ENCODE measurements at places on chromosomes 5 and 9.

DNA sequence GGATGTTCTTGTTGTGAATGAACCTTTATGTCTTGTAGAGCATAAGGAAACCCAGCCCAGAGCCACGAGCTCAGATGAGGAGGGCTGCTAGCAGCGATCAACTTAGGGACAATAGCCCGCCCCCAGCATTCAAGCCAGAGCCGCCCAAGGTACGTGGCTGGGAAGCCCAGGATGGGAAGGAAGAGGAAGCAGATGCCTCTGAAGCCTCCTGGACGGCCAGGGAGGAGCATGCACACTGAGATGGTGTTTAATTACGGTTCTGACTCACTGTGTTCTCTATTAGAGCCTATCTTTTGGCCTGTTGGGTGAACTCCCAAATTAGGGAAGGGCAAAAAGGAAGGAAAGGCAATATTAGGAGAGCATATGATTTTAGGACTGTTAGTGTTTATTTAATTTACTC lies 75.3 kb downstream of the TJP2 start:
- no peak for DNase-seq

- no peak for DNase-seq
Observed at GRCh38 chr9:111263116-111263515, 66.9 kb downstream of the OR2K2 start.

- DNase-seq = no peak
Observed at GRCh38 chr9:127493592-127494303, 42.4 kb downstream of the LRSAM1 start.

DNA sequence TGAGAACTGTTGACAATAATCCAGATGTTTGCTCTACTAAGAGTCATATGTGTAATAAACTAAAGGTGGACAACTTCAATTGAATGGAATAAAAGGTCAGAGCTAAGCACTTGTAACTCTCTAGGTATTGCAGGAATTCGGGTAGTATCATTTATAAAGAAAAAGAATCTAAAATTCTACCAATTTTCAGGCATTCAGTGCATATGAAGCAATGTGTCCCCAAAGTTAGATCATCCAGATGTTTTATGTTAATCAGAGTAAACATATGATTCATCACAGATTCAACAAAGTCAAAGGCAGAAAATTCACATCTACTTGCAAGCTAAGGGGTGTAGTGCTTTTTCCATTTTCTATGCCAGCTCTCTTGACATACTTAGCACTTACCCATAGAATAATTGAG lies 477.1 kb downstream of the PDE4D start:
- DNase-seq = no peak

DNA sequence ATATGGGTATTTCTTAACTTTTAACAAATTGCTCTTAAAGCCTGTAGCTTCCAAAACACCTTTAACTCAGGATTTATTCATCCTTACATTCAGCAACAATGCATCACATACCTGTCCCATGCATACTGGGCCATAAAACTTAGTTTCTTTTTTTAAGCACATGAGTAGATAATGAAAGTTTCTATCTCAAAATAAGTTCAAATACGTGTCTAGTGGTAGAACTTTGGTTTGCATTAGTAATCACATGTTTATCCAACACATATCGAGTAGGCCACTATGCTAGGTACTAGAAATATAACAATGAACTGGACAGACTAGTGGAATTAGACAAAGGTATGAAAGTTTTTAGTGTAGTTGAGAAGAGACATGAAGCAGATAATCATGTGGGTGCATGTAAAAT lies 99.6 kb downstream of the DOCK2 start:
- DNase-seq = no peak

GRCh38 chr9:21326526-21327139 lies 8.6 kb downstream of the KLHL9 start:
- DNase-seq = no peak

GRCh38 chr9:87497604-87498045 lies at the start of gene DAPK1:
Gene DAPK1 (plus strand): TSS chr9:87497867. CDS start chr9:87499078, 1,211 bp downstream.
- no peak for DNase-seq

DNA sequence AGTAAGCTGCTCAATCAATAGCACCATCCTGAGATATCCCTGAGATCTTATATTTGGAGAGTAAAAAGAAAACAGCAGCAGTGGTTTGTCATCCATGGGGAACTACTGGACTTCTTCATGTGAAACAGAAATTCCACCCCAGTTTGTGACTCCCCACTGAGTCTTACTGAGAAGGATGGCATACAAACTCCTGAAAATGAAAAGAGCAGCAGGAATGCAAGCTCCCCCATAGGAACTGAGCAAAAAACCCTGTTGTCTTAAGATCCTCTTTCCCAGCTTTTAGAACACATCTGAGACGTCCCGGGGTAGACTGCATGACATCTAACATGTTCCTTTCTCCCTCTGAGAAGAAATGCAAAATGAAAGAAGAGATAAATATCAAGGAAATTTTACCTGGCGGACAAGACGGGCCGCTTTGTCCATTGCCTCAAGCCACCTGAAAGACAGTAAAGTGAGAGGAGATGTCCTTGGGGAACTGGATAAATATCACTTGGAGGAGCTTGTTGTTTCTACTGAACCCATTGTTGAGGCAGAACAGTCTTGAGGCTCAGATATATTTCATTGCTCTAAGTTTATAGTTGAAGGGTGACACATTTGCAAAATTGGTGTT lies 117.1 kb downstream of the NUDT12 start:
- DNase-seq = no peak

GRCh38 chr5:9898319-9898718 lies 268.2 kb upstream of the TAS2R1 start:
- DNase-seq = no peak

GRCh38 chr9:128124873-128125579 lies 2.5 kb downstream of the PTGES2 start:
- DNase-seq = no peak

DNA sequence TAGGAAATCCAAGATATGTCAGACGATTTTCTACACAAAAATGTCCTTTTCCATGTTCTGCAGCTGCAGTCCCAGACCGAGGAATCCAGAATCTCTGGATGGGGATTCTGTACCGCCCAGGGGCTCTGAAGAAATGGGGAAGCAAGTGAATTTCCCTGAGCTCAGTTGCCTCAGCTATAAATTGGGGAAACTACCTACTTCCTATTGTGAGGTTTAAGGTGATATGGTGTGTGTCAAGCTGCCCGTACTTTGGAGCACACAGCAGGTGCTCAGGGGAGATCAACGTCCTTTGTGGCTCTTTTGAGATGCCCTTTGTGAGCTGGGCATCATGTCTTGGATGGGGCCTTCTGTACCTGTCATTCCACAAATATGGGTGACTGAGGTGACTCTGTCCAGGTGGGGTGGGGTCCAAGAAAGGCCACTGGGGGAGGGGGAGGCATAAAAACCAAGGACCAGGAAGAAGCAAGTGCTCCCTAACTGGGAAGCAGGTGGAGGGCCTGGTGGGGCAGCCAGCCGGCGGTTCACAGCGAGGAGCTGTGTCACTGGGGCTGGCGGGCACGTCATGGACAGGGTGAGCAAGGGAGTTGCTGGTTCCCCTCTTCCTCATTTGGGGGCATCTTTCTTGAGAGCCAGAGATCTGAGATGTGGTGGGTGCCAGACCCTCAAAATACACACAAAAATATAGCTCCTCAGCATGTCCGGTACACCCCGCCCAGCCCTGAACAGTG lies 116.0 kb downstream of the CRB2 start:
- DNase-seq = no peak

GRCh38 chr5:112005623-112005930 lies 248.6 kb upstream of the NREP start:
- no peak for DNase-seq

DNA sequence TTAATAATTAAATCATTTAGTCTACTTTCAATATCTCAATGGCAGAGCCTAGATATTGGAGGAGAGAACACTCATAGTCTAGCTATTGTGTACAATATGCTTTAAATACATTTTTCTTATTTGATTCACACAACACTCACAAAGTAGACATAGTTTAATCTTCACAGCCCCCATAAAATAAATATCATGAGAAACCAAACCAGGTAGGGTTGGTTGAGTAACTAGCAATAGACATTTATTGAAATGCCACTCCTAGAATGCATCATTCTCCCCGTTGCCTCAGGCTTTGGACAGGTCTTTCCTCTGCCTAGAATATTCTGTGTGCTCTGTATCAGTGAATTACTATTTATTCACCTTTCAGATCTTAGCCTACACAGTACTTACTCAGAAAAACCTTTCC lies 141.9 kb downstream of the CEMIP2 start:
- DNase-seq = no peak

GRCh38 chr9:91174772-91175171 lies 186.9 kb downstream of the AUH start:
- DNase-seq = no peak

DNA sequence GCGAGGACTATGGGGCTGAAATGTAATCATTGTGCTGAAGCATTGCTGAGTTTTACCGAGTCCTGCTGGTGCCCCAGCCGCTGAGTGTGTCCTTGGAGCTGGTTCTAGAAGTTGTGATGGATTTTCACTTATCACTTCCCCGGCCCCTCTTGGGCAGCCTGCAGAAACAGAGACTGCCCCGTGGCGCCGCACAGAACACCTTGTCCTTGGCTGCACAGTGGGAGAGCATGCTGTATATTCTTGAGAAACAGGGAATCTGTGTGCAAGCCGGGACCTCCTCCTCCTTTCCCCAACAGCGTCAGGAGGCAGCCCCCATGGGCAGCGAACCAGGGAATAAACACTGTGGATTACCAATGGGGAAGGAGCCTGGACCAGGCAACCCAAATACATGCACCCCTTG lies 90.6 kb upstream of the RUFY1 start:
- DNase-seq = no peak

DNA sequence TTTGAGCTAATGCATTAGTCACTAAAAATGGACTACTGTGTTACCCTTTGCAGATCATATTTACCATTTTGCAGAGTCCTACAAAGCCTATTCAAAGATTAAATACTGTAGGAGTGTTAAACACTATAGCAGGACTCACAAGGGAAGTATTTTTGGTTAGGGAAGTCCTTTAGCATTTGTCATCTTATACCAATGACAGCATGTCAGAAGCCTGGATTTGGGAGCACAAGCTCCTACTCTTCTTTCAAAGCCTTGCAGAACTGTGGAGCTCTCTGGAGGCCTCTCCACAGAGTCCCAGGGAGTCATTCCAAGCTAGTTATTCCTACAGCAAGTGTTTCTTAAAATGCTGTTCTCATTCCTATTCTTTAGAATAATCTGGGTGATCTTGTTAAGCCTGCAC lies 288.8 kb downstream of the PIK3R1 start:
- DNase-seq = no peak

- no peak for DNase-seq
Observed at GRCh38 chr5:173742432-173742816, 126.0 kb upstream of the BOD1 start.

DNA sequence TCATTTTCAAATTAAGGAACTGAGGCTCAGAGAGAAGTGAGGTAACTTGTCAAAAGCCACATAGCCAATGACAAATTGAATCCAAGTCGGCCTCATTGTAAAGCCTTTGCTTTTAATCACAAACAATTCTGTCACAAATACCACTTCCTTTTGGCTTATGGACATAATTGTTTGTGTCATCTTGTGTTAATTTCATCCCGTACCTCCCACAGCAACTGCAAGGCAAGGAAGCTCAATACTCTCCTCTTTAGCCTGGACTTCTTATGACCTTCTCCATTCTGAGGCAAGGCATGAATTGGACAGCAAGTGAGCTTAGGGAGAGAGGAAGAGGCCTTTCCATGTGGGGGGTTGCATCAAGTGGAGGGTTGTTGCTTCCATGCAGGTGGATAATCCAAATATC lies 62.2 kb upstream of the SLC2A8 start:
- DNase-seq = no peak

GRCh38 chr5:33720176-33720575 lies 171.6 kb downstream of the ADAMTS12 start:
- DNase-seq = no peak

DNA sequence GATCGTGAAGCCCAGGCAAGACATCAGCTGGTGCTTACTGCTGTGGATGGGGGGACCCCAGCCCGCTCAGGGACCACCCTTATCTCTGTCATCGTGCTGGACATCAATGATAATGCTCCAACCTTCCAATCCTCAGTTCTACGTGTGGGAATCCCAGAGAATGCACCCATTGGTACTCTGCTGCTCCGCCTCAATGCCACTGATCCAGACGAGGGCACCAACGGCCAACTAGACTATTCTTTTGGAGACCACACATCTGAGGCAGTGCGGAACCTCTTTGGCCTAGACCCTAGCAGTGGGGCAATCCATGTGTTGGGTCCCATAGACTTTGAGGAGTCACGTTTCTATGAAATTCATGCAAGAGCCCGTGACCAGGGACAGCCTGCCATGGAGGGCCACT lies 960 bp downstream of the PCDHGC5 start:
- DNase-seq = no peak

GRCh38 chr9:133960568-133961129 lies 31.5 kb downstream of the VAV2 start:
- no peak for DNase-seq

GRCh38 chr5:83548581-83548980 lies 77.0 kb downstream of the VCAN start:
- no peak for DNase-seq

DNA sequence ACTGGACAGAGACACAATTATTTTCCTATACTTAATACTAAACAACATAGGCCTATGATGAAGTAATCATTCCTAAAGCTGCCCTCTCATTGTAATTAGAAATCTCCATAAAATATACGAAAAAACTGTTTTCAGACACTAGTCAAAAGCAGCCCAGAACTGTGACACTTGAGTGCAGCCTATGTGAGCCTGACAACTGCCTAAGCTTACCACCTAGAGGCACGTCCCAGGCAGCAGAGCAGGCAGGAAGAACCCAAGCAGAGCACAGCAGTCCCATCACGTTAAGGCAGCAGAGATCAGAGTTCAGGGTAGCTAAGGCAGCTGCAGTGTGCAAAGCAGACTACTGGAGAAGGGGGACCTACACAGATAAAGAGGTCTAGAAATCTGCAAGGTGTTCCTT lies 46.4 kb downstream of the GOLPH3 start:
- no peak for DNase-seq

DNA sequence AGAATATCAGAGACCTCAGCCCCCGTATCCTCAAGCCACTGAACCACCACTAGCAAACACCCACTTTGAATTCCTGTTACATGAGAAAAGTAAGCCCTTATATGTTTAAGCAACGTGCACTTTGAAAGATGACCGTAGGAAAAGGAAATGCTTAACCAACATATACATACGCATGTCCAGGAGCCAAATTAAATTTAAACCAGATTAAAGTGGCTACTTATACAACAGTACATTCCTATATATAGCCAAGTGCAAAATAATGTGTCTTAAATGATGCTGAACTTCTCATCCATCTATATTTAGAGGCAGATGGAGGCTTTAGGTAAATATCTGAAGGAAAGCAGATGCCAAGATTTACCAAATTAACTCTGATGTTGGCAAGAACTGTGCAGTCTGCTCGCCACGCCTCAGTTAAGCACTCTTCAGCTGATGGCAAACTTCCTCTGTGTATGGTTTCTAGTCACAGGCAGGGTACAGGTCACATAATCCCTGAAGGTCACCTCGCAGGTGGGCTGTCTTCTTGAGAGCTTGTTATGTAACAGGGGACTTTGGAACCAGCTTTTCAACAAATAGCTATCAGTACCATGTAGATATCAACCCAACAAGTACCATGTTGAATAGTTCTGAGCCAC lies 8.6 kb downstream of the GCNT4 start:
- DNase-seq = no peak

Data from activated CD4-positive, alpha-beta T cell treated with anti-CD3 and anti-CD28 coated beads for 1 hour (primary cell).